ENCODE measurements at places on chromosomes 5 and 9.

DNA sequence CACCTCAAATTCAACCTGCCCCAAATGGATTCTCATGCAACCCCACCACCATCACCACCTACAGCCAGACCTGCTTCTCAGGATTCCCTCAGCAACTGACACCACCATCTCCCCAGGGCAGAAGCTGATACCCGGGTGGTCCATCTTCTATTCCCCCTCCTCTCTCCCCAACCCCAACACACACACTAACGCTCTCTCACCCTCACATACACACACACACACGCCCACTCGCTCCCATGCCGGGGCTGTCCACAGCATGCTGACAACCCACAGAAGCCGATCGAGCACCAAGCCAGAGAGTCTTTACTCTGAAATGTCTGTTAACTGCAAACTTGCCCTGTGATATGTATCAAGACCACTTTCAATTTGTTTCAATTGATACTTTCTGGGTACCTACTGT lies 28.4 kb downstream of the B4GALT1 start:
- no peak for DNase-seq

- no peak for DNase-seq
Measured at GRCh38 chr5:128228521-128228920, 145.0 kb downstream of the SLC12A2 start.

DNA sequence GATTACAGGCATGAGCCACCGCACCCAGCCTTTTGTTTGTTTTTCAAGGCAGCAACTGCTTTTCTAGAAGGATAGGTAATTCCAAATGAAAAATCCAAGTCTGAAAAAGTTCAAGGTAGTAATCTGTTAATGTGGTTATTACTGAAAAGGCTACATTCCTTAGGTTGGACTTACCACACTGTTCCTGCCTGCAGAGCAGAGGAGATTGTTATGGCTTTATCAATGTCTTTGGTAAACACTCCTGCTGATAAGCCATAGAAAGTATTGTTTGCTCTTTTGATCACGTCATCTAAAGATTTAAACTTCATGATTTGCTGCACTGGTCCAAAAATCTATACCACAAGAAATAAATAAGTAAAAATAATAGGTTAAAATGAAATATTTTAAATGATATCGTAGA lies 43.4 kb downstream of the ALDH1A1 start:
- DNase-seq: no peak

- peak; percentile 64 for DNase-seq
Measured at GRCh38 chr9:129885670-129886106, 50.4 kb downstream of the USP20 start.

GRCh38 chr9:14314929-14315874 lies 1.3 kb upstream of the NFIB start:
- peak; percentile 100 for DNase-seq

GRCh38 chr9:99592834-99593574 lies 228.7 kb upstream of the NR4A3 start:
- no peak for DNase-seq

DNA sequence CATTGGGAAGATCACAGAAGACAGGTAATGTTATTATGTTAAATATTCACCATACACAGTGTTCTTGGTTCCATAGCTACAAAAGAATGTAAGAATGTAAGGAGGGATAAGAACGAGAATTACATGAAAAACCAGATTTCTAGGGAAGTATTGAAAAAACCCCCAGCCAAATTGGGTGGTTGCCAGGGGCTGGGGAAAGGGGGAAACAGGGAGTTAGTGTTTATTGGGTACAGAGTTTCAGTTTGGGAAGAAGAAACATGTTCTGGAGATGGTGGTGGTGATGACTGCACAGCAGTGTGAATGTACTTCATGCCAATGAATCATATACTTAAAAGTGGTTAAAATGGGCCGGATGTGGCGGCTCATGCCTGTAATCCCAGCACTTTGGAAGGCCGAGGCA lies 40.3 kb downstream of the GLRX start:
- DNase-seq: no peak

DNA sequence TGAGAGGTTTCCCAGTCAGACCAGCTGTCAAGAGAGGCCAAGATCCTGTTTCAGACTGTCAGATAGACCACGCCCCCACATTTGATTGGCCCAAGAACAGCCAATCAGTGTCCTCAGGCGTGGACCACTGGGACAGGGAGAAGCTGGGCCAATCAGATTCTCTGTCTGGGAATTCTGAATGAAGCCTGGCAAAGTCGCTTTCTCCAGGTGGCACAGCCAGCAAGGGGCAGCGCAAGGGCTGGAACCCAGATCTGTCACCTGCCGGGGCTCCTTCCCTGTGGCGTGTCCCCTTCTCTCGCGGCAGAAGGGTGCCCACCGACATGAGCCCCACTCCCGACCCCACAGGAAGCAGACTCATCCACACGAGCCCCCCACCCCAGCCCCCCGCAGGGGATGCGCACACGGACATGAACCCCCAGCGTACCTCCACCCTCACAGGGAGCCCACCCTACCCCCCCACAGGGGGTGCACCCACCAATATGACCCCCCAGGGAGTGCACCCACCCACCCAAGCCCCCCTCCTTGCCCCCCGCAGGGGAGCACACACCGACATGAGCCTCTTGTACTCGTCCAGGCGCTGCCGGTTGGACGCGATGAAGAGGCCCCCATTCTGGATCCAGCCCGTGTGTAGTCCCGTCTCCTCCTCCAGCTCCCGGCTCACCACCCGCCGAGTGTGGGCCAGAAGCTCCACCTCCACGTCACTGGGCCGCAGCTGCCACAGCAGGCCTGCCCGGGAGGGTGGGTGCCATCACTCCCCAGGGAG lies 6.1 kb downstream of the SARDH start:
- peak; percentile 27 for DNase-seq

DNA sequence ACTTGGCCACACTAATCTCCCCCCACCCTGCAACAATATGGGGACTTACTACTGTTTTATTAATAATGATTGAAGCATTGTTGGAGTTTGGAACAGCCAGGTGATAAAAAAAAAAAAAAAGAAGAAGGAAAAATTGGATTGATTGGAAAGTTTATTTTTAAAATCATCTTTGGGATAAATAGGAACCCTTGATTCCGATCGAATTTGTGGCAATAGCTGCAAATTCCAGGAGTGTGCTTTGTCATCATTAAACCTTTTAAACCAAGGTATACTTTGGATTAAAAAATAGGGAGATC lies 907 bp upstream of the NR2F1 start:
- no peak for DNase-seq

DNA sequence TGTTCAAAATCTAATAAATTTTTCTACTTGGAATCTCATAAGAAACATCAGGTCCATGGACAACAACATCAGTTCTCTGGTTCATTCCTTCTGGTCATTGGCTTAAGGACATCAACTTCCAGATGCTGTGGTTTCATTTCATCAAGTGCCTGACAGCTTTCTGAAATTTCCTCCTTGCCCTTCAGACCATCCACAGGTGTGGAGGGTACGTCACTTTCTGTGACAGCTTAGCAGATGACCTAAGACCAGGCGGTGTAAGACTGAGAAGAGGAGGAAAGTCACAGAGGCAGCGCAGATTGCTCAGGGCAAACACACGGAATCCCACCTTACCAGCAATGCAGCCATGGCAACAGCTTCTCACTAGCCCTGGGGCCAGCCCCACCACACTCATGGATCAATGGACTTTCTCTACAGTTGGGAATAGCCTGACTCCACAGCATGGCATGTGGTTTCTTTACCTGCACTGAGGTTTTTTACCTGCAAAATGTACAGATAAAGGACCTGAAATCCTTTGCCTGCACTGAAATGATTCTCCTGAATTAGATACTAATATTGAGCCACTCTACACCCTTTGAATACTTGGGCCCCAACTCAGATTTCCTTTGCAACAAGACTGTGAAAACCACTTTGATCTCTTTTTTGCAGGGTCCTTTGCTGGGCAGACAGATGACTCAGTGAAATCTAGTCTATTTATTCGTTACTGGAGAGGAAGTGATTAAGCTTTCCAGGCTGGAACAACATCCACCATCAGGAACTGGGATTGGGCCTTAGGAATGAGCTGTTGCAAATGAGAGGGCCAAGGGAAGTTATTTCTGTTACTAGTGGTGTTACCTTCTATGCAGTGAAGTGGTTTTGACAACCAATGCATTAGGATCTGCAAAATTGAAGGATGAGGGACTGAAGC lies 26.9 kb downstream of the TICAM2 start:
- DNase-seq: no peak

GRCh38 chr5:29935371-29935770 lies 1258.1 kb upstream of the CDH6 start:
- no peak for DNase-seq

DNA sequence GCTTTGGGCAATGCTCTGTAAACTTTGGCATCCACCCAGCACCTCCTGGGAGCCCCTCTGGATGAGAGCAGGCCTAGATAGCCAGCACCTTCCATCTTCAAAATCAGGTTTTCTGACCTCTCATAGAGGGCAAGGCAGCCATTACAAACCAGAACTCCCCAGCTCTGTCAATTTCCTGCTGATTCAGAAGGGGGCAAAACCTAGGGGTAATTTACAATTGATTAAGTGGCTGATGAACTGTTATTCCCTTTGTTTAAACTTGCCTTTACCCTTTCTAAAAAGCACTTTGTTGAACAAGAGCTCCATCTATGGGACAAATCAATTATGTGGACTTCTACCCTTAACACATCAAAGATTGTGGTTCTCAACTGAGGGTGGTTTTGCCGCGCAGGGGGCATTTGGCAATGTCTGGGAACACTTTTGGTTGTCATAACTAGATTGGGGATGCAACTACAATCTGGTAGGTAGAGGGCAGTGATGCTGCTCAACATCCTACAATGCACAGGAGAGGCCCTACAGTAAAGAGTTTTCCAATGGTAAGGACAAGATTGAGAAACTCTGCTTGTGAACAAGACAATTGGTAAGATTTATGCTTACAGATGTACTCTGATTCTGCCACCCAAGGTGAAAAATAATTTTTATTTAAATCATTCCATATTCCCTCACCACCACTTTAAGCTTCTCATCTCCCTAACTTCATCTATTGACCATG lies 184.1 kb downstream of the MARCHF11 start:
- DNase-seq: no peak

DNA sequence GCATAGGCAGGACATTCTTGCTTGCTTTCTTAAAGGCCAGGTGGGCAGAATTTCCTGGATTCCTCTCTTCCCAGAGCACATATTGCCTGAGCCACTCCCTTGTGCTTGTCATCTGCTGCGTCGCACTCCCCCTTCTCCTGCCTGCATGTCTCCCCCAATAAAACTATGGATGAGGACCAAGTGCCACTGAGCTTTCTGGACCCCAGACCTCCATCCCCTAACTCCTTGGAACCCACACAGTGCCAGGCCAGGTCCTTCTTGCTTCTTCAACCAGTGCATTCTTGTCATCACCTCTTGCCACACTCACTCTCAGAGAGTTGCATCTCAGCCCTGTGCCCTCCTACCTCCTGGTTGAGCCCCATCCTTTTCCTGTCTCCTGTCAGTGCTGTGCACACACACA lies 157.9 kb upstream of the PANK3 start:
- no peak for DNase-seq

GRCh38 chr5:68395302-68395701 lies 179.7 kb downstream of the PIK3R1 start:
- no peak for DNase-seq

GRCh38 chr5:8135742-8136141 lies 266.8 kb downstream of the MTRR start:
- no peak for DNase-seq

DNA sequence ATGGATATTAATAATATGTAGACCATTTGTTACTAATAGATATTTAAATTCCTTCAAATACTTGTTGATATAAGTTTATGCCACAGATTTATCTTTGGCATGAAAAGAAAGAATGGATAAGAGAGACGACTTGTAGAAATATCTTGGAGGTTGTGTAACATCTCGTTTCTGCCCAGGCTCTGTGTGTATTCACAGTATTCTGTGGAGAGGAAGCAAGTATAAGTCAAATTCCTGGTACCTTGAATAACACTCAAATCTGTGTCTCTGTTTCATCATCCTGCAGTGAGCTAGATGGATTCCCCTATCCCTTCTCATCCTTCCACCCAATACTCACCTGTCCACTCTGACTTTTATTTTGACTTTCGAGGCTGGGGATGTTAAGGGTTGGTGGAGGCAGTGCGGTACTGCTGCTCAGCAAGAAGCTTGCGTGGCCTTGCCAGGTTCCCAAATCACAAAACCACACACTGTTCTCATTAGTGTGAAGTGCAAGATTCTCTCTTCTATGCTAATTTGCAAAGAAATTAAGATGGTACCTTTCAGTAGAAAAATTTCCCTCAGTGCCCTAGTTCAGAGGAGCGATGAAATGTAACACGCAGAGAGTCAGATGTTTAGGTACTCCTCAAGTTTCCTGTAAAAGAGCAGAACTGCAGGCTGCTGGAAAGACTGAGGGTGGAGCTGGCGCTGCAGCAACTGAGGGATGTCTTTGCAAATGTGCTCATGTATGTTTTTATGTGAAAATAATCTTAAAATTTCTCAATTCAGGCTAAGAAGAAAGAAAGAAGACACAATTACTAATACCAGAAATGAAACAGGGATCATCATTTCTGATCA lies 42.6 kb upstream of the ANKRD18A start:
- DNase-seq: no peak

DNA sequence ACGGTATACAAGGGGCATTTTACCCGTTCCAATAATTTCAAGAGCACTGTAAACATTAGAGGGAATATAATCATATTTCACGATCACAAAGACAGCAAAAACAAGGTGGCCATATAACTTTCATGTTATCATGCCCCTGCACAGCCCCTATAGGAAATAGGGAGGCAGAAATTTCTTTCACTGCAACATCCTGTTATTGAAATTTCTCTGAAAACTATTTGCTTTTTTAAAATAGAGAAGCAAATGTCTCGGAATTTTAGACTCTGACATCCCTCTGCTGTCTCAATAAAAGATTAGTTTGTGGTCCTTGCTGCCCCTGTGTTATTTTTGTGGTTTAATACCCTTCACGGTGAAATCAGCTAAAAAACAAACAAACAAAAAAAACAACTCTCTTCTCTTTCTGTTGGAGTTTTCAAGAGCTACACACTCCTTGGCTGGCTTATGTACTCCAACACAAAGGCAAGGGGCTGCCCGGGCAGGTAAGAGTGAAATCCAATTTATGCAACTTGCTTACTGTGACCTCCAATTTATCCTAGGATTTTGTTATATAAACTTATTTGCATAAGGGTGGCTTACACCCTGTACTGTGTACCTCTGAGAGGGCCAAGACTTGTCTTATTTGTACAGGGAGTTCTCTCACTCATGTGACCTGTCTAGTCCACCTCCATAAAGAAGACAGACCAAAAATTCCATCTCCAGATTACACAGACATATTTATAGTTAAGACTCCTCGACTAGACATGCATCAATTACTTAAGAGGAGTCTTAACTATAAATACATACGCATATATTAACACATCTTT lies 223.6 kb downstream of the MLLT3 start:
- no peak for DNase-seq

DNA sequence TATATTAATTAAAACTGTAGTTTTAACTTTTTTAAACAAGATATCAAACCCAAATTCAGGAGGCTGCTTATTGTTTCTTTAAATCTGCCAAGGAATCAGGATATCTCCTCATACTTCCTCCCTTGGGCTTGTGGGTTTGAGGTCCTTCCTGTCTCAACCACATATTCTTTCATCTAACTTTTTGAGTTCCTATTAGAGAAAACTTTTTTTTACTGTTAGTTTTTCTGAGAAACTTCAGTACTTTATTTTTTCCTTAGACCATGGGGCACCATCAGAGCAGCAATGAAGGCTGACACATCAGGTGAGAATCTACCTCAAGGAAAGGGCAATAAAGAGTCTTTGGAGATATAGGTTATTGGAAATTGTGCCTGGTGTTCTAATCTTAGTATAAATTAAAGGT lies 56.7 kb downstream of the TSSK1B start:
- DNase-seq: no peak

All from NCI-H446 (cell line).